ENCODE measurements at places on chromosomes 7 and 10.

DNA sequence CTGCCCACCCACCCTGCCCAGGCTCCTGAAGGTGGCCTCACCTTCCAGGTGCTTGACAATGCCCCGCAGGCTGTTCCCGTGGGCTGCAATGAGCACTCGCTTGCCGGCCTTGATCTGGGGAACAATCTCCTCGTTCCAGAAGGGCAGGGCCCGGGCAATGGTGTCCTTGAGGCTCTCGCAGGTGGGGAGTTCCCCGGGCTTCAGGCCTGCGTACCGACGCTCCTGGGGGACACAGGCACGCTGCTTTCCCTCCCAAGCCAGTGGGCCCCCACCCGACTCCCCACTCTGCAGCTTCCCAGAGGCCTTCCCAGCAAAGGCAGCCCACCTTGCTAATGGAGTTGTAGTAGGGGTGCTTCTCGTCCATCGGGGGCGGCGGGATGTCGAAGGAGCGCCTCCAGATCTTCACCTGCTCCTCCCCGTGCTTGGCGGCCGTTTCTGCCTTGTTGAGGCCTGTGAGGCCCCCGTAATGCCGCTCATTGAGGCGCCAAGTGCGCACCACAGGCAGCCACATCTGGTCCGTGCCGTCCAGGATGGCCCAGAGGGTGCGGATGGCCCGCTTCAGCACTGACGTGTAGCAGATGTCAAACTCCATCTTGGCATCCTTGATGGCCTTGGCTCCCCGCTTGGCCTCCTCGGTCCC lies 456 bp downstream of the PGAM2 start:
- DNase-seq = no peak

DNA sequence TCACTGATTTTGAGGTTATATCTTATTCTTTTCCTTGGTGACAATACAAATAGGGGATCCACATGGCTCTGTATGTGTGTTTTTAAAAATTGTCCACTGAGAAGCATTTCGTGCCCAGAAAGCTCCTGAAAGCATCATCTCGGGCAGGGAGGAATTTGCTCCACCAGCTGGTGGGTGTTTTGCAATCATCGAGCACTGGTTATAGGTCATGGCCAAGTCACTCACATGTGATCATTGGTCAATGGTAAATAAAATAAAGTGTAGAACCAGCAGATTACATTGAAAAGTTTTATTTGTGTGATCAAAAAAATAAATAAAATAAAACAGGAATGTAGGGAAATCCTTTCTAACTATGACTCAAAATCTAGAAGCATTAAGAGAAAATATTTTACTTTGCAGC lies 23.0 kb upstream of the SNX13 start:
- no peak for DNase-seq

DNA sequence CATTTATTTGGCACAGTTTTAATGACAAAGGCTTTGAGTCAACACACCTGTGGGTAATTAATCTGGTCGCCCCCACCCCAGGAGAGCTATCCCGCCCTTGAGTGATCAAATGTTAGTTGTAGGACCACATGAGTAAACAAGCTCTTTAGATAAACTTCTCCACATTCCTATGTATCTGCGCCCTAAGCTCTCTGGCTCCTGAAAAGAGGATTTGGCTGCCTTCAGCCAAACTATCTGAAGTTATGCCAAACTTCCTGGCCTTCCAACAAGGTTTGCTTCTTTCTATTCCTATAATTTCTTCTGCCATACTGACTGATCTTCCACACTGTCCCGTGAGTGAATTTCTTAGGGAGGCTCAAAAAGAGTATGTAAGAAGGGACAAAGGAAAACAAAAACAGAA lies 134.2 kb downstream of the RALA start:
- no peak for DNase-seq

GRCh38 chr10:29104661-29105399 lies 184.0 kb upstream of the LYZL1 start:
- no peak for DNase-seq

DNA sequence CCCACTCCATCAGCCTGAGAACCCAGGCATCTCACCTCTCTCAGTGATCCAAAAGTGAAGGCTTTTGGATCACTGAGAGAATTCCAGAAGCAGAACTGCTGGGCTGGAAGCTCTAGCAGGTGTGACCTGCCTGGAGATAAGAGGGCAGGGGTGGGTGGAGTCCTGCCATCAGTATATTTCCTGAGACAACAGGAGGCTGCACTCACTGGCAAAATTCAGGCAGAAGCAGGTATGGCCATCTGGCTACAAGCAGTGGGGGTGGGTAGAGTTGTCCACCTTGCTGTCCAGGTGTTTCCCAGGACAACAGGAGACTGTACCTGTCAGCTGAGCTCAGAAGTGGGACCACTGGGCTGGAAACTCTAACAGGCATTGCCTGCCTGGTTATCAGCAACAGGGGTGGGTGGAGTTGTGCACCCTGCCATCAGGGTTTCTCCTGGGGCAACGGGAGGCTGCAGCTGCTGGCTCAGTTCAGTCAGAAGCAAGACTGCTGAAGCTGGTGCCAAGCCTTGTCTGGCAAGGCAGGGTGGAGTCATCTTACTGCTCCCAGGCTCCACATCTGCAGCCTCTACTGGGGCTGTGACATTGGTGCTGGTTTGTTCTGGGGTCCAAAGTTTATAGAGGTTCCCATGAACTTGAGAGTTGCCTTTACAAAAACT lies 47.2 kb upstream of the SFTPD start:
- DNase-seq = no peak

DNA sequence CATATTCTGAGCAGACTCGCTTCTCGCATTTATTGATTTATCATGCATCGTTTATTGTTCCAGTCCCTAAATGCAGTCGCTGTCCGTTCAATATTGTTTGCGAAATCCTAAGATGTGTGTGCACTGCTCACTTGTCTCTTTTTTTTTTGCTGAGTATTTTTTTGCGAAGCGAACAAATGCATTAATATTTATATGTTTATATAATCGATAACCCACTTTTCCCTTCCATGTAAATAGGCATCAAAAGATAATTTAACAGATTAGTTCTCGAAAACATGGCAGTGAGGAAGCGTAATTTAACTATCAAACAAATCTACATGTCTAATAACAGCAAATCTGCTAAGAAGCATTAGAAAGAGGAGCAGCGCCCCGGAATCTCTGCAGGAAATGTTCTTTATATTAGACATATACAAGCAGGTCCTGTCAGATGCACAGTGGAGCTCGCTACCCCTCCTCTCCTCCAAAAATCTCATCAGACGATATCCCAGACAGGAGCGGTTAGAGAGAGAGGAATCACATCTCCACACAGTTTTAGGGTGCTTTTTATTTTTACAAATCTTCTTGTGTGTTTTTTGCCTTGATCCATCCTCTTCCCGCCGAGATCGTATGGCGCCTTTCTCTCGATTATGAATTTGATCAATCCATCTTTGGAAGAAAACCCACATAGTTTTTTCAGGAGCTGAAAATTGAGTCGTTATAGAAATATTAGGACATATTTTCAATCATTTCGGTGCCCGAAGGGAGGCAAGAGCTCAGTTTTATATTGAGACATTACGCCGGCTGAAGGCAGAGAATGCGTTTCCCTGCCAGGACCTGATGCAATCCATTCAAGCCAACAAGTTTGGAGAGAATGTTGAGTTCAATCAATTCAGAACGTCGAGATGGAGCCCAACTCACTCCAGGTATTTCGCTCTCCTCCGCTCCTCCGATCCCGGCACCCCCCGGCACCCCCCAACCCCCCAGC lies at the start of gene ARID5B:
Gene ARID5B (plus strand): TSS at position 871 of the 964 bp plus-strand sequence. CDS start 11 bp downstream, at position 882.
- DNase-seq = peak; percentile 64

DNA sequence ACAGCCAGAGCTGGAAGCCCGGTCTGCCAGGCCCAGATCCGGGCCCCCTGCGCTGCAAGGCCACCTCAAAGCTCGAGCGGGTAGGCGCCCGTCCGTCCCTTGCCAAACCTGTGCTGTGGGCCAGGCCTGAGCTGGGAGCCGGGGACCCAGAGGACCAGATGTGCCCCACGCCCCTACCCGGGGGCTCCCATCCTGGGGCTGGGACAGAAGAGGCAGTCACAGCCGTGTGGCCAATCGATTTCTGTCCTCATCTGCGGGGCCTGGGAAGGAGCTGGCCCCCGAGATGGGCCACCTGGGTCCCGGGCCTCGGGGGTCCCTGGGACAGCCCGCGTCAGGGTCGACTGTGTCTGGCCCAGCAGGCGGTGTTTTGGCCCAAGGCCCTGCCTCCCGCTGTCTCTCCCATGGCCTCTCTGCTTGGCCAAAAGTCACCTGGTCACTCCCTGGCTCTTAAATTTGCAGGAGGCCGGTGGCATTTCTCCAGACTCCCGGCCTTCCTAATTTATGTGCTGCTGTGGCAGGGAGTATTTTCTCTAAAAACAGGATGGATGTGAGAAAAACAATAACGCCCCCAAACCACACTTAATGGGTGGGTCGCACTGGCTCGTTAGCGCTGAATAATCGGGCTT lies 63.8 kb downstream of the UNCX start:
- DNase-seq = no peak

DNA sequence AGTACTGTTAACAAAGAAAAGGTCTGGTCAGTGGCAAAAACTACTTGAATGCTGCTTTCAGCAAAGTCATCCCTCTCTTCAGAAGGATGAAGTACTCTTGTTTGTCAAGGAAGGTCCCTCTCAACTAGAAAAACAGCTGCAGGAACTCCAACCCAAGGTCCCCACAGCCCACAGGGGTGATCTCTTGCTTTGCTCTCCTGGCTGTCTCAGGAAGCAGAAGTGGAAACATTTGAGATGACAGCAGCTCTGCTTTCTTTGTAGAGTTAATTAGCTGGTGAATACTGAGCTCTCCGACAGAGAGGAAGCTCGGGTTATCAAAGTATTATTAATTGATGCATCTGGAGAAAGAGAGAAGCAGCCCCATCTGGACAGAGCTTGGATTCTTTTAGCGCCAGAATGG lies 25.4 kb upstream of the LRGUK start:
- no peak for DNase-seq

GRCh38 chr7:132430861-132431822 lies 145.1 kb downstream of the PLXNA4 start:
- no peak for DNase-seq

DNA sequence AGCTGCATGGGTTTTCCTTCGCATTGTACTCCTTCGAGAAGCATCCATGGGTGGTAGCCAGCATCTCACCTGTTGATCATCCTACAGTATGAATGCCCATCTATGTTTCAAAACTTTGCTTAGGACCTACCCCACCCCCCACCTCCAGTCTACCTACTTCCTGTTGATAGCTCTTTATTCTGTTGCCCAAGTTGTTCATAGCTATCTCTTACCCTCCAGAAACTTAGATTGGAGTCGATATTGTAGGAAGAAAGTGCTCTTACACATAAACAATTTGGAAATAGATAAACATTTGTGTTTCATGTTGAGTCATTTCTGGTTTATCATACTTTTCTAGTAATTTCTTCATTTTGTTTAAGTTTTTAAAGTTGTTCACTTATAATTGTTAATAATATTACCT lies 90.1 kb downstream of the FAS start:
- no peak for DNase-seq

DNA sequence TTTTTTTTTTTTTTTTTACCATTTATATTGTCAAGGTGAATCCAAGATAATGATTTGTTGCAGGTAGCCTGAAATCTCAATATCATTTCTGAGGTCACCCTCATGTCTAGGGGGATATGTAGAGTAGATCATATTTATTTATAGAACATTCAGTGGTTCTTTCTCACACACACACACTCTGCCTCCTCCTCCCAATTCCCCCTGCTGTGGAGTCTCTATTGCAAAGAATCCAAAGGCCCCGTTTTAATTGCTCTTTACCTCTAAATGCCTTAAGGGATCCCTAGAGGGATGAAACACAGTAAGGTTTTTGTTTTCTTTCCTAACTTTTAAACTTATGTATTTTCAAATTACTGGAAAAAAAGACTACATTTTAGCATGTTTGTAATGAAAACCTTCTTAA lies 170.0 kb downstream of the PRKG1 start:
- DNase-seq = no peak

GRCh38 chr10:29853913-29854312 lies 205.5 kb downstream of the JCAD start:
- no peak for DNase-seq

DNA sequence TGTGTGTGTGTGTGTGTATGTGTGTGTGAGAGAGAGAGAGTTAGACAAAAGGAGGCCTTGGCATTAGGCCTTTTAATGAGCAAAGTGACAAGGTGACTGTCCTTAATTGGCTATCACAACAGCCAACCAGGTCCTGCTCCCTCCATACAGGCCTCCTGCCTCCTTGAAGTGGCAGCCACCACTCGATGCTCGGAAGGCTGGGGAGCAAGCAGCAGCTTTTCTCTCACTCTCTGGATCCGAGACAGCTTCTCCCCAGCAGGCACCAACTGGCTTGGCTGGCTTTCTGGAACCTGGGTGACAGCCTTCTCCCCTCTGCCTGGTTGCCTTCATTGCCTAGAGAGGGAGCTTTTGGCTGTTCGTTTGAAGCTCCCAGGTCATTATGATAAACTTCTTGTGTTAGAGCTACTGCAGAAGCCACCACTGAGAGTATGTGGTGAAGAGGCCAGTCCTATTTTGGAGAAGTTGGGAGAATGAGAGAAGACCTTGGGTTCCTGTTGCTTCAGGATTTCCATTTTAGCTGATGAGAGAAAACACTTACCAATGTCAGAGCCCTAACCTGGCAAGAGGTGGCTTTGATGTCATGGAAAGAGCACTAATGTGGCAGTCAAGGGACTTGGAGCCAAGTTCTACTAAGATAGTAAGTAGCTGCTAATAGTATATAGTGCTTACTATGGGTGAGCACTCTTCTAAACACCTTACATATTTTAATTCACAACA lies 37.6 kb downstream of the RPS24 start:
- DNase-seq = no peak

- no peak for DNase-seq
Observed at GRCh38 chr10:119368581-119368980, 161.2 kb downstream of the GRK5 start.

DNA sequence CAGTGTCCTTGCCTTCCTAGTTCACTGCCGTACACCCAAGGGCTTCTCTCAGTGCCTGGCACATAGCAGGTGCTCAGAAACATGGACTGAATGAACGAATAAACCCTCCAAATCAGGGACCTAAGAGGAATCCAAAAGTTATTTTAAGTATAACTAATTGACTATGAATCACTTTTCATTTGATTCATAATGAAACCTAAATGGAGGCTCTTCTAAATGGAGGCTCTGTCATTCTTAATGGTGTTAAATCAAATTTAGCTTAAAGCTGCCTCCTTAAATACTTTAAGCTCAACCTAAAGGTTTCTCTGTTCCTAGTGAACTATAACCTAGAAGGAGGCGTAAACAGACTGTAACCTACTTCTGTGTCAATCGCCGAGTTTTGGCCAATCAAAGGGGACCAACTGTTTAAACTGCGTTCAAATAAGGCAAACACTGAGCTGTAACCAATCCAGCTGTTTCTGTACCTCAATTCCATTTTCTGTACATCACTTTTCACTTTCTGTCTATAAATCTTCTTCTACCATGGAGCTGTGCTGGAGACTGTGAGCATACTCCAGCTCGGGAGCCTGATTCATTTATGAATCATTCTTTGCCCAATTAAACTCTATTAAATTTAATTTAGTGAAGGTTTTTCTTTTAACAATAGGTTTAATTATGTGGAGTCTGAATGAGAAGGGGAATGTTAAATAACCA lies 11.0 kb downstream of the PYROXD2 start:
- DNase-seq = no peak

GRCh38 chr10:99620711-99621453 lies 643 bp upstream of the SLC25A28 start:
- peak; percentile 96 for DNase-seq

- DNase-seq = no peak
Observed at GRCh38 chr10:122373721-122374120, 787 bp upstream of the PLEKHA1 start.

- DNase-seq = no peak
Observed at GRCh38 chr7:157844611-157845010, 507.8 kb downstream of the DNAJB6 start.
